ENCODE measurements at places on chromosomes 3 and 15.

GRCh38 chr3:10238345-10239183, 9.7 kb upstream of the TATDN2 start:
- DNase-seq = no peak

- DNase-seq = no peak
Measured at GRCh38 chr3:110810356-110810755, 261.3 kb upstream of the NECTIN3 start.

- no peak for DNase-seq
Measured at GRCh38 chr3:133828576-133829309, 23.1 kb downstream of the SRPRB start.

DNA sequence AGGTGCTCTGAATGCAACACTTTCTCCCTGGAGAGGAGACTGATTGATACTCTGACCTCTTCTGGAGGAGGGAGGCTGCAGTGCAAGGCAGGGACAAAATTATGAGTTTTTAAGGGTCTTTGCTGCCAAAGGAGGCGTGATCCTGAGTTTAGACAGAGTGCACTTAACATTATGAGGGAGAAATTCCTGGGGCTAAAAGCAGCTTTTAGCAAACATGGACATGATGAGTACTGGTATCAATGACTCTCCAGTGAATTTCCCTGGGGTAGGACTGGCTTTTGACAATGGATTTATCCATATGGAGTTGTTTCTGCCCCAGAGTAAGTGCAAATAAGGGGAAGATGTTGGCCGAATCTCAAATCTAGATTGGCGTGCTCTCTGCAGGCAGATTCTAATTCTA, 133.1 kb downstream of the THSD4 start:
- DNase-seq = no peak

DNA sequence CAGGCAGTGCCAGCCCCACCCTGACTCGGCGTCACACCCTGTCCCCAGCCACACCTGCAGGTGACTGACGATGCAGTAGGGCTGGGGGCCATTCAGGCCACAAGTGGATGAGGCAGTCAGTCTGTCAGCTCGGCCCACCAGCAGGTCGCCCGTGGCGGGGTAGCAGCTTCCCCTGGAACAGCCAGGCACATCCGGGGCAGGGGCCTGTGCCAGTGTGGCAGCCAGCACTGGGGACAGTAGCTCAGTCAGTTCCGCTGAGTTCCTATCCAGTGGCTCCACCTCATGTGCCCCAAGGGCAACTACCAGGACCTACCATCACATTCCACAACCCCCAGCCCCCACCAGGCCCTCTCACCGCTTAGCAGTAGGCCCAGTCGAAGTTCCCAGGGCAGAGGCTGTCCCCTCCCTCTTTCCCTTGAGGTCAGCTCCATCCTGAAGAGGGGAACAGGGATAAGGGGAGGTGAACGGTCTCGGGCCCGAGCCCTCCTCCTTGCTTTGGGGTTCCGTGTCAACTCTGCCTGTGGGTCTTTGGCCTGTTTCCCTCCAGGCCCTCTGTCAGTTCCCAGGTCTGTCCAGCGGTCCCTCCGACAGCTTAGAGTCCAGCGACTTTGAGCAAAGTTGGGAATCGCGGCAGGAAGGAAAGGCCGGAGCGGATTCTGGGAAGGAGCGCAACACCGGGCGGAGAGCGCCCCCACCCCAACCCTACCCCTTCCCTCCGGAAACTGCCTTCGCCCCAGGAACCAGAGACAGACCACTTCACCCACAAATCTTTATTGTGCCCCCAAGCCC, at the start of gene LAMB2:
Gene LAMB2 (minus strand): TSS at position 614 of the 789 bp plus-strand sequence. CDS start 183 bp downstream, at position 431.
- peak; percentile 80 for DNase-seq

DNA sequence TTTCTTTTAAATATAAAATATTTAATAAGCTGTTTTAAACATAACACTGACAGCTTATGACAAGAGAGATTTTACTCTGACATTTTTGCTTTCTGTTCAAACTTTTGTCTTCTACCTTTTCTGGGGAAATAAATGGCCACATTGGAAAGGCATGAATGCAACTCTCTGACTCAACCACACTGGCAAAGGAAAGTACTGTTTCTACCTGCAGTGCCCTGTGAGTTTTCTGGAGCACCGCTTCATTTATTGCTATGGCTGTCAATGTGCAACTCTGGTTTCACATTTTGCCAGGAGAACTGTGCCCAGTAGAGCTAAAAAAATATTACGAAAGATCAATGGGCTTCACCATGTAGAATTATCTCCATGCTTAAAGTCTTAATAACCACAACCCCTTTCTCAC, 15.1 kb downstream of the PDZRN3 start:
- no peak for DNase-seq

DNA sequence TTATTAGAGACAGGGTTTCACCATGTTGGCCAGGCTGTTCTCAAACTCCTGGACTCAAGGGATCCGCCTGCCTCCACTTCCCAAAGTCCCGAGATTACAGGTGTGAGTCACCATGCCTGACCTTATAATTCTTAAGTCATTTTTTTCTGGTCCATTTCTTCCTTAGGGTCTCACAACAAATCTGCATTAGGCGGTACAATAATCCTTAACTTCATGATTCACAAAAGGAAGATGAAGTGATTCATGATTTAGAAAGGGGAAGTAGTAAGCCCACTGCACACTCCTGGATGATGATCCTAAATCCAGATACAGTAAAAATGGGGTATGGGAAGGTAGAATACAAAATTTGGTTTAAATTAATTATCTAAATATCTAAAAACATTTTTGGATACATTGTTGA, 45.0 kb upstream of the TKT start:
- no peak for DNase-seq

- no peak for DNase-seq
Measured at GRCh38 chr3:135982404-135982761, 16.9 kb downstream of the PPP2R3A start.

DNA sequence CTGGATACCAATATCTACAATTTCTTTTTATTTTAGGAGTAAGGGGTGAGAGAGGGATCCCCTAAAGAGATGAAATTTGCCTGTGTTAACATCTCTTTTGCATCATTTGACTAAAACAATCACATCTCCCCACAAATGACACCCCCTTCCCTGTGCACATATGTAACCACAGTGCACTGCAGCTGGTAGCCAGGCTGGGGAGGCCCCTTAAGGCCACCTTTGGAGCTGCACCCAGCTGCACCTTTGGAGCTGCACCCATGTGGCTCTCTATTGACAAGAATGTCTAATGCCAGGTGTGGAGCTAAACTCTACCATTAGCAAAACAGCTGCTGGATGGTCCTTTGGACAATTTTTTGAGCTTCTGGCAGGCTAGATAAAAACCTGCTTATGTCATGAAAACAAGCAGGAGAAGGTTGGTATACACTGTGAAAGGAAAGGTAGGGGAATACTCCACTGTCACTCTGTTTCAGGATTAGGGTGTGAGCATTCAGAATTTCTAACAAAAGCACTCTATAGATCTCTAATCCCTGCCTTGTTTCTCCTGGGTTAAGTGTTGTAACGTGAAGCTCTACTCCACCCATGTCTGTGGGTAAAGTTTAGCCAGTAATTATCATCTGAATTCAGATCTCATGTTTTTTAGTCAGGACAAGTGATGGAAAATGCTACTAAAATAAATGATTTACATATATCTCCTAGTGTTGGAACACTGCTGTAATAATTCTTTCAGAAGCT, 52.1 kb downstream of the TFG start:
- DNase-seq = no peak

- no peak for DNase-seq
Measured at GRCh38 chr15:64985366-64986033, 4.2 kb downstream of the SPG21 start.

DNA sequence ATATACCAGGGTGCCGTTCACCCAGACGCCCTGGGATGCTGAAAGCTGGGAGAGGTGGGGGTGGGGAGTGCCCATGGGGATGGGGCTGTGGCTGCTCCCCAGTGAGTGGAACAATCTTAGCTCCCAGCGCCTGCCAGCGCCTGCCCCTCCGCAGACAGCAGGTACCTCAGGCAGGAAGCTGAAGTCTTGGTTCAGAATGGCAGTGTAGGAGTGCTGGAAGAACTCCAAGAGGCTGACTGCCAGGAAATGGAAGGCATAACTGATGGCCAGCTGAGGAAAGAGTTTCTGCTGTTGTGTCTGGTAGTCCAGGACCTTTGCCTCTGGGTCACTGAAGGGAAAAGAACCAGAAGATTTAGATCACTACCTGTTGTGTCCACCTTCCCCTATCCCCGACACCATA, 8.4 kb downstream of the ACOX2 start:
- no peak for DNase-seq

GRCh38 chr15:99682455-99682854, 50.8 kb downstream of the LYSMD4 start:
- no peak for DNase-seq

DNA sequence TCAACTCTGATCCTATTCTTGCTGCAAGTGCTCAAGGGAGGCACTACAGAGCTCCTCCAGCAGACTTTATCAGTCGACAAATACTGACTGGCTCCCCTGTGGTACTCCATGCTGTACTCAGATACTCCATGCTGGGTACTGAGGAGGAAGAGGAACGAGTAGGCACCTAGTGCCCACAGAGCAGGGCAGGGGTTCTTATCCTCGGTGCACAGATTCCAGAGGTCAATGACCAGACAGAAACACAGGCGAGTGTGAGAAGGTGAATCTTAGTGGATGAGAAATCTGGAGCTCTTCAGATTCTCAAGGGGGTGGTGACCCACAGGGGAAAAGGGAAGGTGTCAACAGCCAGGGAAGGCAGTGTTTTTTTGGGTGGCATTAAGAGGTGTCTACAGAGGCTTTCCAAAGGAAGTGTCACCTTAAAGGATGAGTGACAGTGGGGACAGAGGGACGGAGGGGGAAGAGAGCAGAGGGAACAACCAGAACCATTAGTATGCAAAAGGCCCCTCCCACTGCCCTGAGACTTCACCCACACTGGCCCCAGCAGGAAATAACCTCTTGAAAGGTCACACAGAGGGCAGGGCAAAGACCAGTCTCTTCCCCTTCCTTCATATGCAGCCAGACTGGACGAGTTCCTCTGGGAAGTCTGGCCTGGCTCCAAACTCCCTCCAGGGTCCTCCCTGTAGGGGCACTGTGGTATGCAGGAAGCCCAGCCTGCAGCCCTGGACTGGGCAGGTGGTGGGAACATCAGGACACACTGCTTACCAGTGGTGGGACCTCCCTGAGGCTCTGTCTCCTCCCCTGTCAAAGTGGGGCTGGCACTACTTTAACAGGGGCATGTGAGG, 27.5 kb downstream of the CCDC12 start:
- DNase-seq = no peak

DNA sequence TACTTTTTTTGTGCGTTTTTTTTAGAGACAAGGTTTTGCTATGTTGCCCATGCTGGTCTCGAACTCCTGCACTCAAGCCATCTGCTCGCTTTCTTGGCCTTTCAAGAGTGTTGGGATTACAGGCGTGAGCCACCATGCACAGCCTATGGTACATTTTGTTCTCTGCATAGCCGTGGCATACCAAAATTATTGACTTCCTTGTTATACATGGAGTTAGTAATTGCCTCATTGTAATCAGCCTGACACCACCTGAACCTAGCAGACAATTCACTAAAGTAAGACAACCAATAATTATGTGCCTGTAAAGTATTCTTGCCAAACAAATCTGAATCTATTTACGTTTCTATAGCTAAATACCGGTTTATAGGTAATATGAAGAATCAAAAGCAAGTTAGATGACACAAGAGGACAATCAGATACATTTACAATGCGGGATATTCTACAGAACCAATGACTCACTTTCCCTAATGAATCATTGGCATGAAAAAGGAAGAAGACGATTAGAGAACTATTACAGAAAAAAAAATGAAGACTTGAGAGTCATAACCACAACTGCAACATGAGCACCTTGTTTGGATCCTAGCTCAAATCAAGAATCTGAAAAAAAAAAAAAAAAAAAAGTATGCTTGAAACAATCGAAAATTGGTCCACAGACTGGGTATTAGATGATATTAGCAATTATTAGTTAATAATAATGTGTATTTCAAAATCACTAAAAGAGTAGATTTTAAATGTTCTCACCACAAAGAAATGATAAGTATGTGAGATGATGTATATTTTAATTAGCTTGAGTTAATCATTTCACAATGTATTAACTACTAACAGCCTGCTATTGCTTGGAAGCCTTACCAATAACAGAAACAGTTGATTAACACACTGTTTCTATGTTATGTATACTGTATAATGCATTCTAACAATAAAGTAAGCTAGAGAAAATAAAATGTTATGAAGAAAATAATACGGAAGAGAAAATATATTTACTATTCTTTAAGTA, 7.1 kb downstream of the GUCA1C start:
- DNase-seq = no peak

GRCh38 chr15:82894971-82895520, 57.5 kb downstream of the HOMER2 start:
- no peak for DNase-seq

DNA sequence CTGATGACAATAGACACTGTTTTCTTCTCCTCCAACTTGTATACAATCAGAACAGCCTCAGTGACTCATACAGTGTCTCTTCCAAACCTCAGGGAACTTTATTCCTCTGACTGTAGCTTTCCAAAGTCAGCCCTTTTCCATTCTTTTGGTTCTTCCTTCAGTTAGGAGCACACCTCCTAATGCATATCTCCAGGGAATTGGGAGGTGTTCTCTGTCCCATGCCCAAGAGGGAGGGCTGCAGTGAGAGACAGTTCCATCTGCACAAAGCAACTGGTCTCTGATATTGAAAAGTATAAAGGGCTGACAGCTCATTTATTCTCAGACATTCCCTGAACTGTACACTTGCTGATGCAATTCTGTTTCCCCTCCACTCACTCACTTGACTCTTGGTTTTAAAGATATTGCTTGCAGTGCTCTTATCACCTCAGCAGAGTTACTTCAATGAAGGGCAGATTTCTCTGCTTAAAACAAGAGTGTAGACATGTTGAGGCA, 337.8 kb upstream of the TBC1D5 start:
- no peak for DNase-seq

- DNase-seq = no peak
Measured at GRCh38 chr3:60555686-60556354, 695.4 kb downstream of the FHIT start.

DNA sequence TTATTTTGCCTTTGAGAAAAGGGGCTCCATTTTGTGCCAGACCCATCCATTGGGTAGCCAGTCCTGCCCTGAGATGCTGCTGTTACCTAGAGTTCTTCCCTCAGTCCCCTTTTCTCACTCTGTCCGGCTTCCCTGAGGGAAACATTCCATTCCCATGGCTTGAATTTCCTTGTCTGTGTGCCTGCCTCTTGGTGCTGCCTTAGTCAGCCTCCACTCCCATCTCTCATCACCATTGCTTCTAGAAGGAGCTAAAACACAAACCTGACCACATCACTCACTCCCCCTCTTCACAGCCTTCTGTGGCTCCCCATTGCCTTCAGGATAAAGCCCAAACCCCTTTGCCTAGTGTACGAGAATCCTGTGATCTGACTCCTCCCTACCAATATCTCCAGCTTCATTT, 25.2 kb upstream of the C2CD4B start:
- no peak for DNase-seq

- peak; percentile 65 for DNase-seq
Measured at GRCh38 chr3:63343674-63344073, 65.6 kb downstream of the SYNPR start.
